ENCODE measurements at places on chromosomes 6 and 20.

DNA sequence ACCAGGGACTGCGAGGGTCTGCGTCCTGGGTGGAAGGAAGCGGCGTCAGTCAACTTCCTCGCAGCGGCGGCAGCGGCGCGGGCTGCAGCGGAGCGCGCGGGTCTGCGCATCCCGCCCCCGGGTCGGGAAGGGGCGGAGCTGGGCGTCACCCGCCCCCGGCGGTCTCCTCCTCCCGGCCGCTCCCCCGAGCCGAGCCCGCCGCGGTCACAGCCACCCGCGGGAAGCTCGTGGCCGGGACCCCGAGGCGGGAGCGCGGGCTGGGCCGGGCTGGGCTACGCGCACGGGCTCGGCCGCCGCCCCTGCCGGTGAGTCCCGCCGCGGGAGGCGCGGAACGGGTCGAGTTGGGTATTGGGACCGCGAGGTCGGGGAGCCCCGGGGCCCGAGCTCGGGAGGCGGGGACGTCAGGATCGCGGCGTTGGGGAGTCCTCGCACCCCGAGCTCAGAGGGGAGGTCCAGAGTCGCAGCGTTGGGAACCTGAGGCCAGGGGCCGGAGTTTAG, at the start of gene PAQR8:
Gene PAQR8, plus strand, starts transcription at position 207 of the 498 bp plus-strand sequence. CDS start 41,063 bp downstream, outside the sequence.
- DNase-seq: peak; percentile 83

DNA sequence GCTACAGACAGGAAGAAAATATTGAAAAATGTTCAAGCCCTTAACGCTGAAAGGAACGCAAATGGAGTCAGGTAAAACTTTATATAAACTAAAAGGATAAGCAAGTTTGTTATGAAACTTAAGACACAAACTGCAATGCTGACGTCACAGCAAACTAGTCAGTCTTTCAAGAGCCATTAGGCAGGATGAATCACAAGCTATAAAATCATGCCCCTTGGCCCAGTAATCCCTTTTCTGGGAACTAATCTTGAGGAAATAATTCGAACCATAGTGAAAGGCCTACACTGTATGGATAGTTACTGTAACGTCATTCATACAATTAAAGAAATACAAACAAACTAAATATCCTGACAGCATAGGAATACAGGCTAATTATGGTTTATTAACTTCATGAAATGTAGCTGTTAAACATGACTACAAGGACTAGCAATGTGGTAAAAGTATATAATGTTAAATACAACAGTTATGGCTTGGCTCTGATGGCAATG, 42.7 kb upstream of the HINT3 start:
- no peak for DNase-seq

GRCh38 chr6:155628306-155628705, 172.7 kb upstream of the NOX3 start:
- DNase-seq: no peak

DNA sequence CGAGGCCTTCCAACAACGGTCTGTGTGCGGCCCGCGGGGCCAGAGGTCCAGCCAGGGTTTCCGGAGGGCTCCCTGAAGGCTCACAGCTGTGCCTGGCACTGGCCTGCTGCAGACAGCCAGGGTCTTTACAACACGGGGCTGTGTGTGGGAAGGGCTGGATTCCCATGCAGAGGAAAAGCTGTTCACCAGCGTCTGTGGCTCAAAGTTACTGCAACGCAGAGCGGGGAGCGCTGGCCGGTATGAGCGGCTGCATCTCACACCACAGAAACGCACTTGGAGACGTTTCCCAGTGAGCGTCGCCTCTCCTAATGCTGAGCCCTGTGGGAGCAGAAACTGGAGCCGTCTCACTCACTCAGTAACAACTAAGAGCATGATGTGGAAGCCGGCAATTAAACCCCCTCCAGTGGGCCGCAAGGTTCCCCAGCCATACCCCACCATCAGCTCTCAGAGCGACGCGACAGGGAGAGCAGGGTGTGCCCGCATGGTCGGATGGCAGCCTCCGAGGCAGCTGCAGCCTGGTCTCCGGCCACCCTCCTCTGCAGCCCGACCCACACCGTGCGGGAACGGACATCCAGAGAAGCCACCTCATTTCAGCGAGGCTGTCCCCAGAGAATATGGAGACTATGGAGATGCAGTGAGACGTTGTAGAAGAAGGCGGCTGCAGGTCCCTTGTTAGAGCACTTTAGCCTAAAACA, 42.6 kb downstream of the DLL1 start:
- DNase-seq: no peak

DNA sequence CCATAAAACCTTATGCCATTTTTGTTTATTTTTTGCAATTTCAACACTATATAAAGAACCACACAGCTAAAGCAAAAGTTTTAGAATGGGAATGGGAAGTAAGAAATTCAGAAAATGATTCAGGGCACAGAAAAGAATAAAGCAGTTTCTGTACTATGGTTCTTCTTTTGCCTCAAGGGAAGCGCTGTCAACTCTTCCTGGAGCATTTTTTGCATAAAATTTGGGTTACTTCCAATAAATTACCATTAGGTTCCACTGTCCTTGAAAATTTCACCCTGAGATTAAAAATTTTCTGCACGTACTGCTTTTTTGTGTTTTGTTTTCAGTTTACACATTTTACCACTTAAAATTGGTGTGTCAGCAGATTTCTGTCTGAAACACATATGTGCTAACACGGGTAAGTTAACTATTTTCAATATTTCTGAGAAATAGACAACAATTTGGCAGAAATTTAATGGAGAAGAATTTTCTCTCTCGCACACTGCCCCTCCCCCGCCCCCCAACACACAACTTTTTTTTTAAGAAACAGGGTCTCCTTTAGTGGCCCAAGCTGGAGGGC, 79.6 kb downstream of the ADAT2 start:
- DNase-seq: no peak

DNA sequence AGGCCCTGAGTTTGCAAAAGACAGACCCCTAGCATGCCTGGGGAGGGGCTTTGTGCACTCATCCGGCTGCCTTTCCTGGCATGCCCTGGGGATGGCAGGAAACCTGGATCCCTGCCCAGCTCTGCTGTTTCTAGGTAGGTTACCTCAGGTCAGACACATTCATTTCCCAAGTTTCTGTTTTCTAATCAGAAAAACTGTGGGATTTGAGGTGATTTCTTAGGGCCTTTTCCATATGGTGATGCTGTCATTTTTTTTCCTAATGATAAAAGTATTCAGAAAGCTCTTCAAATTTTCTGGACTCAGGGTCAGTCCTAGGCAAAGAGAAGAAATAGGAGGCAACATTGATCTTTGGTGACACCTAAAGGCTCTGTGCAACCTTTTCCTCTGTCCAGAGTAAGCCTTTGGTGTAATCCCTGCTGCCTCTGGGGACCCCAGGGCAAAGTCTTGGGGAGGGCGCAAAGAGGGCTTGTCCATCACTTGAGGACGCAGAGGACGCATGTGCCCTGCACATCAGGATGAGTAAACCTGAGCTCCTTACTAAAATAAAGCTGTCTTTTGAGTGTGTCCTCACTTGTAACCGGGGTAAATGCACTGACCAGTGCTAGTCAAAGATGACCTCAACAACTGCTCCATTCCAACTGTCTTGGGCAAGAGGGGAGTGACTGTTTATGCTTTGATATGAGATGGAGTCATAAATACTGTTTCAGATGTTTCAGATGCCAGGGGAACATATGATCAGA, 13.5 kb upstream of the TRAM2 start:
- DNase-seq: no peak

Data from GDM1 (cell line).